ENCODE measurements at places on chromosomes 4 and X.

DNA sequence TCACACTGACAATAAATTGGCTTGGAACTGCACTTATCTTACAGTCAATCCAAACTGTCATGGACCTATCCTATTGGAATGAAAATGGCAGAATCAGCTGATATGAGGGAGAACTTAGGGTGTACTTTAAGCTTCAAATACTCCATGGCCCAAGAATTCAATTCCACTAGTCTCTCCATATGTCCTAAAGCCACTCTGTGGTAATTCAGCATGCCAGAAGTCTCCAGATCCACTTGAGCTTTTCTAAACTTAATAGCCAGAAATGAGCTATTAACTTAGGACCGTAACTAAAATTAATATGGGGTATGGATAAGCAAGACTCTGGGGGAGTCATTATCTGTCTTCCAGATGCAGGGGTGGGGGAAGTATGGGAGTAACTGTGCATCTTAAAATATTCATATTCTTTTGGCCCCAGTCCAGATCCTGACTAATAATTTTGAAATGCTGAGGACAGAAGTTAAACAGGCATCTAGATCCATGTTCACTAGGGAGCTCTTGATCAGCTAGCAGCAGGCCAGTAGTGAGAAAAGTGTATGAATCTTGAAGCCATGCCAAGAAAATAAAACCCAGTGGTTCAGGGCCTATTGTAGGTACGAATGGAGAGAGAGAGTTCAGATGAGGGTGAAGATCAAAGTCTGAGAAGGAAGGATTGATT lies 167.6 kb downstream of the DKK2 start:
- no peak for DNase-seq

GRCh38 chr4:39045827-39046221 lies 13.6 kb upstream of the TMEM156 start:
- peak; percentile 58 for DNase-seq

DNA sequence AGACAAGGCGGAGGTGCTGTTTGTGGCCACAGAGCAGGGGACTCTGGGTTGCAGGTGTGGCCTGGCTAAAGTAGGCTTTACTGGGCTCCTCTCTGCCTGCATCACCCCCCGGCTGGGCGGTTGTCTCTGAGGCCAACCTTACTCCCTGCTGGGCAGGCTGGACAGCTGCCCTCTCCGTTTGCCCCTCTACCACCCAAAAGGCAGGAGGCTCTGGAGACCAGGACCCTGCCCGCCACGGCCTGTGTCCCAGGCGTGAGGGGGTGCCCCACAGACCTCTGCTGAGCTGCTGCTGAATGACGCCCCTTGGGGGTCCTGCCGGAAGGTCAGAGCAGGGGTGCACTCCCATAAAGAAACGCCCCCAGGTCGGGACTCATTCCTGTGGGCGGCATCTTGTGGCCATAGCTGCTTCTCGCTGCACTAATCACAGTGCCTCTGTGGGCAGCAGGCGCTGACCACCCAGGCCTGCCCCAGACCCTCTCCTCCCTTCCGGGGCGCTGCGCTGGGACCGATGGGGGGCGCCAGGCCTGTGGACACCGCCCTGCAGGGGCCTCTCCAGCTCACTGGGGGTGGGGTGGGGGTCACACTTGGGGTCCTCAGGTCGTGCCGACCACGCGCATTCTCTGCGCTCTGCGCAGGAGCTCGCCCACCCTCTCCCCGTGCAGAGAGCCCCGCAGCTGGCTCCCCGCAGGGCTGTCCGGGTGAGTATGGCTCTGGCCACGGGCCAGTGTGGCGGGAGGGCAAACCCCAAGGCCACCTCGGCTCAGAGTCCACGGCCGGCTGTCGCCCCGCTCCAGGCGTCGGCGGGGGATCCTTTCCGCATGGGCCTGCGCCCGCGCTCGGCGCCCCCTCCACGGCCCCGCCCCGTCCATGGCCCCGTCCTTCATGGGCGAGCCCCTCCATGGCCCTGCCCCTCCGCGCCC lies 920 bp downstream of the HTT-AS start:
- no peak for DNase-seq

DNA sequence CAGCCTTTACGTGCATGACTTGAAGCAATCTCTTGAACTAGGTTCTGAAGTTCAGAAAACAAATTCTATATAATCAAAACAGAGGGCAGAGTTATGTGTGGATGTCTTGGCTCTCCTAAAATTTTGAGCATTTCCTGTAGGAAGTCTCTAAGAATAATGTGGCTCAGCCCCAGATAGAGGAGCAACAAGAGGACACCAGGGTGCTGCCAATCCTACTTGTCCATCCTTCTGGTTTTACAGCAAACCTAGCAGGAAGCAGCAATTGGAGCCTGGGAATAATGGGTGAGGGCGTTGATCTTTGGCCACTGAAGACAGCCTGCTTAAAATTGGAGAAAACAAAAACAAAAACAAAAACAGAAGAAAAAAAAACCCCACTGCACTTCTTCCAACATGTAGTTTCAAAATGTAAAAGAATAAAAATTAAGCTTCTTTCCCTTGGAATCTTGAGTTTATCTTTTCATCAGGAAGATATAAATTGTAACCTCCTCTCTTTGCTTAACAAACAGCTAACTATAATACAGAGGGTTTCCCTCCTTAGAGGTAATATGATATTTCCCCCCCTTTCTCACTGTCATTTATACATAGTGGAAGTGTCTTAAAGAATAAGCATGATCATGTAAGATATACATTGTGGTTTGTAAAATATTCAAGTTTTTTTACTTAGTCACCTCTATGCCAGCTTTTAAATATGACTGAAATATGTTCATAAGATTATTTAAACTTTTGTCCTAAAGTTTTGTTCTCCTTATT lies 130.6 kb downstream of the FBXO8 start:
- no peak for DNase-seq

- no peak for DNase-seq
Measured at GRCh38 chr4:113744667-113745240, 16.8 kb downstream of the CAMK2D start.

DNA sequence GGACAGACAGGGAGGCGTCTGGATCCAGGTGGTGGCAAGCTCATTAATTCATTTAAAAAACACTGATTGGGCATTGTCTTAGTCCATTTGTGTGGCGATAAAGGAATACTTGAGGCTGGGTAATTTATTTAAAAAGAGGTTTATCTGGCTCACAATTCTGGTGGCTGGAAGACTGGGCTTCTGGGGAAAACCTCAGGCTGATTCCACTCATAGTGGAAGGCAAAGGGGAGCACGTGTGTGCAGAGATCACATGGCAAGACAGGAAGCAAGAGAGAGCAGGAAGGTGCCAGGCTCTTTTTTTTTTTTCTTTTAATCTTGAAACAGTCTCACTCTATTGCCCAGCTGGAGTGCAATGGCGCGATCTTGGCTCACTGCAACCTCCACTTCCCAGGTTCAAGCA lies 100.2 kb upstream of the METTL14 start:
- DNase-seq: no peak

DNA sequence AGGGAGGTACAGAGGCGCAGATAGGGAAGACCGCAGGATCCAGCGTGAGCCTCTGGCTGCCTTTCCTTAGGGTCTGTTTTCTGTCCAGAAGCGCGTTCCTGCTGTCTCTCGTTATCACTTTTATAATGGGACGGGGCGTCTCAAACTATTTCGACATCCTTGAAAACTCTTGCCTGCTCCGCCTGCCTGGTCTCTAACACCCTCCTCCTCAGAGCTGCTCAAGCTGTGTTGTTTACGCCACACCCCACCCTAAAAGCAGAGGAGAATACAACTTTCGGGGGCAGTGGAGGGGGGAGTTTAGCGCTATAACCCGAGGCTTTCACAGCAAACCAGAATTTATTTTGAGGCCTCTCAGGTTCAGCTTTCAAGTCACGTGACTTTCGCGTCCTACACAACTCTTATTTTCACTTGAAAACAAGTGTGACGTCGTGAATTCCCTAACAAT lies 646 bp upstream of the FAM3A start:
- DNase-seq: peak; percentile 36

DNA sequence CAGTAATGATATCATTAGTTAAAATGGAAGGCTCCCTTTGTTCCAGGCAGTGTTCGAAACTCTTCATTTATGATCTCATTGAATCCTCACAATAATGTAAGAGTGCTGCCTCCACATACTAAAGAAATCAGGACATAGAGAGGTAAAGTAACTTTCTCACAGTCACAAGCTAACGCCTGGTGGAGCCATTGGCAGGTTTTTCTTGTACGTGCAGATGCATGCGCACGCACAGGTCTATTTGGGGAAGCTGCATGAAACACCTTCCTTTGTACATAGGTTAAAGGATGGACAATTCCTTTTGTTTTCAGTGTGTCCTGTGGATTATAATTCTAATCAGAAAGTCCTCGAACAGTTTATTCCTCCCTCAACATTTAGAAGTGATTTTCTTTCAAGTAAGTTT lies 176.2 kb downstream of the RAPGEF2 start:
- no peak for DNase-seq
